T-helper 1 cell (primary cell): ENCODE measurements at places on chromosomes 5 and 9.

GRCh38 chr5:179766726-179767455, 26.9 kb upstream of the LTC4S start:
- no peak for DNase-seq

- no peak for DNase-seq
These were observed 149.9 kb downstream of the MTX3 start for GRCh38 chr5:79841172-79841571.

DNA sequence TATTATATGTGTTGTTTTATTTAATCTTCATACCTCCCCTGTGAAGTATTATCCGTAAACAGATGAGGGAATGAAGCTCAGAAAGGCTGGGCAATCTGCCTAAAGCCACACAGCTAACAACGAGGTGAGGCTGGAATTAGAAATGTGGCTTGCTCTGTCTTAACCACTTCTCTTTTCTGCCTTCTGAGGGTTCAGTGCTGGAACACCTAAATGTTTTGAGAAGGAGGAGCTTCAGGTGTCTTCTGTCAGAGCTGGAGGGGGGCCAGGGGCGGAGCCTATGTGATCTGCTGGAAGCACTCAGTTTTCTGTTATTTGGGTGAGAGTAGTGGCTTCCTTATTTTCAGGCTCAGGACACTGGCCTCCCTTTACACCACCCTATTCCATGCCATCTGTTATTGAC, 35.0 kb upstream of the ARAP3 start:
- no peak for DNase-seq

DNA sequence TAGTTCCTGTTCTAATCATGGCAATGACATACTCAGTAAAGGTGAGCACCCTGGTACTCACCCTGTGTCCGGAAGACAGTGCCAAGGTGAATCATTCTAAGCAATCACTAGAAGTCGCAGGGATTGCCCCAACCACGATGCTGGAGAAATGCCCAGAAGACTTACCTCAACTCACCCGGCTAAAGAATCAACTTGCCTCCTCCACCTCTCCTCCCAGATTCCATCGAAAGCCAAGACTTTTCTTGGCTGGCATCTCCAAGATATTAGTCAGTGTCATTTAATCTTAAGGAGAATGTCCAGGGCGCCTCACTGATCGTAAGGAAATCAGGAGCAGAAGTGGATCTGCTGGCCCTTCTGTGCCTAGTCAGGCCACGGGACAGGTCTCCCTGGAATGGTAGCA, 204.9 kb downstream of the ERCC6L2 start:
- no peak for DNase-seq

GRCh38 chr9:69198521-69199220, 24.6 kb downstream of the TJP2 start:
- no peak for DNase-seq

DNA sequence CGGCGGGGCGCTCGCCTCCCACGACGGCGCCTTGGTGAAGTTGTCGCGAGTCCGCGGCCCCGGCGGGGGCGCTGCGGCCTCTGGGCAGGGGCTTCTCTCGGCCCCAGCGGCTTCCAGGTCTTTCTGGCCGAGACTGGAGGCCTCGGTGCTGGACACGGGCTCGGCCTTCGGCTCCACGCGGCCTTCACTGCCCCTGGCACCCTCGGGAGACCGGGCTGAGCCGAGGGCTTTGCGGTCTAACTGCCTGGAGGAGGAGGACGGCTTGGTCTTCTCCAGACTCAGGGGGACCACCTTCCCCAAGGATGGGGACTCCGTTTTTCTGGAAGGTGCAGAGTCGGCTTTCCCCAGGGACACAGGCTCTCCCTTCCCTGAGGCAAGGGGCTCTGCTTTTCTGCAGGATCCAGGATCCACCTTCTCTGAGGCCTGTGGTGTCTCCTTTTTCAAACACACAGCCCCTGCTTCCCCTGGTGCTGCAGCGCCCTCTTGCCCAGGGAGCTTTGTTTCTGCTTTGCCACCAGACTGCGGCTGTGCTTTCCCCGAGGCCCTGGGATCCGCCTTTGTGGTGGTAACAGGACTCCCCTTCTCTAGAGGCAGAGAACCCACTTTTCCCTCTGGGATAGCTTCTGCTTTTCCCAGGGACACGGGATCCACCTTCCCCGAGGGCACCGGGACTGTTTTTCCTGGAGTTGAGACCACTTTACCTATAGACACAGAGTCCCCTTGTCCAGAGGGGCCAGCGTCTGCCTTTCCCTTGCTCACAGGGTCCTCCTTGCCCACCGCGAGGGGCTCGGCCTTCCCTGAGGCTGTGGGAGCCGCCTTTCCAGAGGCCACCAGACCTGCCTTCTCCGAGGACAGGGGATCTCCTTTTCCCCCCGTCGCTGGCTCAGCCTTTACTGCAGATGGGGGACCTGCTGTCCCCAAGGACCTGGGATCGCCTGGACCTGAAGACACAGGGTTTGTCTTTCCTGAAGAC, 12.3 kb downstream of the GPRIN1 start:
- no peak for DNase-seq

DNA sequence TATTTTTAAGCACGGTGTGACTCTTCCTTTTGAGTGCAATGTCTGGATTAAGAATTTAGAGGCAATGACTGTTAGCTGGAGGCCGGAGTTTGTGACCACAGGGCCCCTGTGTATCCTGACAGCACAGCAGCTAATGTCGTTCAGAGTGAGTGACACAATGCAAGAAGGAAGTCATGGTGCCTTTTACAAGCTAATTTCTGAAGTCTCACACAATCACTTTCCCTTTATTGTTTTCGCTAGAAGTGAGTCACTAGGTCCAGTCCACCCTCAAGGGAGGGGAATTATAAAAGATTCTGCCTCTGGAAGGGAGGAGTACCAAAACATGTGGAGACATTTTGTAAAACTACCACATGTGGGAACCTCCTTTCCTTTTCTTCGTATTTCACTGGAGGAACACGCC, 185.5 kb upstream of the FGF10 start:
- DNase-seq: no peak

- peak; percentile 73 for DNase-seq
These were observed 53.6 kb downstream of the SEMA4D start for GRCh38 chr9:89444274-89444673.

DNA sequence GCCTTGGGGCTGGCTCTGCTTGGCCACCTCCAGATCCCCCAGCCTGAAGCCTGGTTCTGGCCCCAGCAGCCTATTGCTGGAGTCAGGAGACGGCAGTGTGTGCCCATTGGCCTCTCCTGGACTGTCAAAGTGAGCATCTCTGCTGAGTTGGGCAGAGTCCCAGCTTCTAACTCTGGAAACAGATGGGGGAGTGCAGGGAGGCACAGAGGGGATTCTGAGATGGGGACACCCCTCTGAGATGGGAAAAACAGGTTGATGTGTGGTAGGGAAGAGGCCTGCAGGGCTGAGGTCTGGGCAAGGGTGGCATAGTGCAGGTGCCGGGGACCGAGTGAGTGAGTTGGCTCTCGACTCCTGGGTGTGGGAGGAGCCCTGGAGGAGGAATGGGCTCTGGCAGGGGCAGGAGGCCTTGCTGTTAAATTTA, 27.5 kb downstream of the PHF2 start:
- no peak for DNase-seq

- no peak for DNase-seq
These were observed 273.7 kb upstream of the PIK3R1 start for GRCh38 chr5:67941614-67942401.

- no peak for DNase-seq
These were observed 21.7 kb upstream of the PCAT7 start for GRCh38 chr9:94533155-94533554.

DNA sequence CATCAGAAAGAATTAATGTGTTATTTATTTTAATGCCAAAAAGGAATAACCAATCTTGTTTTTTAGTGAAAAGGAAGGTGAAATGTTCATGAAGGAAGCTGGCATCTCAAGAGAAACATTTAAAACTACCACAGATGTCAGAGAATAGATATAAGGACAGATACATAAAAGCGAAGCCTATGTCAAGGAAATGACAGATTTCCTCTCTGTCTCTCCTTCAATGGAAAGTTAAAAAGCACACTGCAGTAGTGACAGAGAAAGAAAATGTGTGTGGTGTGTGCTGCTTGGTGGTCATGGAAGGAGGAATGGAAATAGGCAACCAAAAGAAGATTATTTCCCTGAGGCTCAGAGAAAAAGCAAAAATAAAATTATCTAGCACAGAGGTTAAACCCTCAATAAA, 9.2 kb downstream of the WNT8A start:
- DNase-seq: no peak

DNA sequence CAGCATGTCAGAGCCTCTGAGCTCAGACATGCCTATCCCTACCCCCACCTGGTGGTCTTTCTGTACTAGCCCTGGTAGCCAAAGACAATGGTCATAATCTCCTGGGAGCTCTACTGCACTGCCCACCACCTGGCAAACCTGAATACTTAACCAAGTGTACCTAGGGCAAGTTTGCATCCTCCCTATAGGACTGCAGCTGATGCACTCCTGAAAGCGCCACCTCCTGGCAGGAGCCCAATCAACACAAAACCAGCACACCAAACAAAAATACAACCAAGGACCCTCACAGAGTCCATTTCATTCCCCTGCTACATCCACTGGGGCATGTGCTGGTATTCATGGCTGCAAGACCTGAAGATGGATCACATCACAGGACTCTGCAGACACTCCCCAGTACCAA, 14.8 kb upstream of the FAM174A start:
- DNase-seq: no peak

DNA sequence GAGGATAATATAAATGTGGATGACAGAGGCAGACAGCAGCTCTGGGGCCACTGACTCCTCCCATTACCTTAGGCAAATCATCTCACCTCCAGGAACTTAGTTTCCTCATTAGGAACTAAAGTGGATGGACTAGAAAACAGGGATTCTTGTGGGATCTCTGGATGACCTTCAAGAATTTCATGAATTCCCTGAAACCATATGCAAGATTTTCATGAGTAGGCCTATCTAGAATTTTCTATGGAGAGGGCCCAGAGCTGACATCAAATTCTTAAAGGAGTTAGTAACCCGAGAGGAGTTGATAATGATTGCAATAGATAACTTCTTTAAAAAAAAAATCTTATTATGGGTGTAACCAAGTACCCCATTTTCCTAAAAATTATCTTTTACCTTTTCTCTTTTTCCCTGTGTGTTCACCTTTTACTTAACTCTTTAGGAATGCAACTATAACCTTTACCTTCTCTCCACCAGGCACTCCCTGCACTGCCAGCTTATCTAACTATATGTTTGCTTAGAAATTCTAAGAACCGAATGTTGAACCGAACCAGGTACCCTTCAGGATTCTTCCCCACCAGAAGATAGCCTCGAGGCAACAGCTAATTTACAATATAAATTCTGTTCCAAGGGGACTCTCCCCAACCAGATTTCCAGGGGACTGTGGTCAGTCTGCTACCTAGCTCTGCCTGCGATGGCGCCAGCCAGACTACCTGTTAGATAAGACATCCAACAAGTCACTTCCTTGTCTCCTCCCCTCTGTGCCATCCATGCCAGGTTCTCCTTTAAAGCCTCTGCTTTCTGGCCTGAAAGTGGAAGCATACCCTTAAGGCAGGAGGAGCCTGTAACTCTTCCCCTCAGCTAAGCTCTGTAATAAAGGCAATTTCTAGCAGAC, 86.0 kb downstream of the GCNT4 start:
- DNase-seq: no peak

DNA sequence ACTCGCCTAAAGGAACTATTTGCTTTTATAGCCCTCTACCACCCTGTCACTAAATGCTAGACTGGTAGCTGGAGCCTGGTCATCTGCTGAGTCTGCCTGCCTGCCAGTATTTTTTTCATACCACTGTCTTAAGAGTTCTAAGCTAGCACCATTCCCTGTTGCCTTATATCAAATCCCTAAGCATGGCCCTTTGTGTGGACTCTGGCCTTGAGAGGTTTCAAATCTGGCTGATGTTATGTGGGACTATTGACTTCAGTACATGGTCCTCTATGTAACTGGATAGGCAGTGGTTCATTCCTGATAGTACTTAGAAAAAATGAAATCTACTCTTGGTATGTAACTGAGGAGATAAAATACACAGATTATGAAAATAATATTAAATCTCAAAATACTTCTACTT, 103.5 kb downstream of the PLCXD3 start:
- DNase-seq: no peak

DNA sequence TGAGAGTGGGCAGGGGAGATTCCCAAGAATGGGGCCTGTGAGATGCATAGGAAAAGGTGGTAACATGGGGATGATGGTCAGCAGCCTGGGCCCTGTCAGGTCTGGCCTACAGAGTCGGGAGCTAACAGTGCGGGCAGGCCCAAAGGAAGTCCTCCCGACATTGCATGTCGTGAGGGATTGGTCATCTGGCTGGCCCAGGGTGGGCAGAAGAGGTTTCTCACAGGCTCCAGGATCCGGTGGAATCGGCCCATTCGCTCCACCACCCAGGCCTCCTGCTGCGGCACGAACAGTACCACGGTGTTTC, 514 bp downstream of the STOML2 start:
- DNase-seq: no peak

DNA sequence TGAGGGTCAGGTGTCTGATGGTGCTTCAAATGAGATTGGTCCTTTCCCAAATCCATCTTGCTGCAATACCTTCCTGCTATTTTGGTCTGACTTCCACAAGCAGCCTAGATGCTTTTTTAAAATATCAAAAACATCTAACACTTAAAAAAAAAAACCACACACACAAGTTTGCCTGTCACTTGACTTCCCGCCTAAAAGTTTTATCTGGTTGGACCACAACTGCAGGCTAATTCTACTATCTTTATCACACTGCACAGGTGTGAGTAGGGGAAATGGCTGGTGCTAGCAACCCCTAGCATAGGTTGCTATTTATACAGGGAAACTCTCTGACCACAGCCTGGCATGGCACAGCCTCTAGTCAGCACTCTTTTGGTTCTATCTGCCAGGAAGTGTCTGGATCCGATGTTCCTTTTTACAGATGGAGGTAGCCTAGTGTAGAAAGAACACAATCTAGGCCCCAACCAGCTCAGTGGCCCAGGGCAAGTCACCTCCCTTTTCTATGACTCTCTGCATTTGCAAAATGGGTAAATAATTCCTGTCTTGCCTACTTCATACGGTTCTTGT, at the start of gene HEMGN:
Gene HEMGN, minus strand, starts transcription at position 92 of the 564 bp plus-strand sequence. Its CDS starts 36 bp downstream, at position 56.
- peak; percentile 44 for DNase-seq

- DNase-seq: no peak
These were observed 4.6 kb downstream of the TGFBR1 start for GRCh38 chr9:99109522-99109921.

DNA sequence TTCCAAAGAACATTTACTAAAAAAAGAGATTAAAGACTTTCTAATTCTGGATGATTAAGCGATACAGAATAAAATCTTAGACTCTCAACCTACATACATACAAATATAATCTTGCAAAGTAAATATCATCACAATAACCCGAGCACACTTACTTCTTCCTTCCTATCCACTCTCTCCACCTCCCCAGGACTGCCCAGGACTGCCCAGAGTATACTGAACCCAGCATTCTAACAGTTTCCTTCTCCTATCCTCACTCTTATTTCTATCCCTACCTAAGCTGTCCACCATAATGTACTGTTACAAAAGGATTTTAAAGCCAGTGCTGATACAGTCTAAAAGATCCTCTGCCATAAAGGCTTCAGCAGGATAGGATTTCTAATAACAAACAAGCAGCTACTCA, 413.3 kb upstream of the POU5F2 start:
- no peak for DNase-seq

- no peak for DNase-seq
These were observed 134.5 kb downstream of the SIL1 start for GRCh38 chr5:139063664-139064054.

GRCh38 chr5:167155387-167156005, 1135.9 kb upstream of the WWC1 start:
- no peak for DNase-seq

GRCh38 chr5:38681029-38681706, 124.7 kb upstream of the LIFR start:
- DNase-seq: no peak
